ENCODE measurements at places on chromosomes 7 and 10.

GRCh38 chr7:101094791-101095375 lies 9.6 kb downstream of the TRIM56 start:
- no peak for DNase-seq

DNA sequence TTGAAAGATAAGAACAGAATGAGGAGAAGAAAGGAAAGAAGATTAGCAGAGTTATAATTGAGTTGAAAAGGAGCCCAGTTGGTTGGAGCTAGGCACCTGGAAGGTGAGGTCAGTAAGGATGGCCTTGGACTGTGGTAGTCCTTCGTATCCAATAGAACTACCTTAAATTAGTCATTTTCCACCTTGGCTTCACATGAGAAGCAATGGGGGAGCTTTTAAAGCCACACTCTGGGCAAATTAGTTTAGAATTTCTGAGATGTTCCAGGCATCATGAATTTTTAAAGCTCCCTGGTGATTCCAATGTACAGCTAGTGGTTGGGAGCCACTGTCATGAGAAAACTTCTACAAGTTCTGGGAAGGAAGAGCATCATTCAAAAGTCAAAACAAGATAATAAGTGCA lies 27.3 kb upstream of the CYP3A5 start:
- DNase-seq = no peak

DNA sequence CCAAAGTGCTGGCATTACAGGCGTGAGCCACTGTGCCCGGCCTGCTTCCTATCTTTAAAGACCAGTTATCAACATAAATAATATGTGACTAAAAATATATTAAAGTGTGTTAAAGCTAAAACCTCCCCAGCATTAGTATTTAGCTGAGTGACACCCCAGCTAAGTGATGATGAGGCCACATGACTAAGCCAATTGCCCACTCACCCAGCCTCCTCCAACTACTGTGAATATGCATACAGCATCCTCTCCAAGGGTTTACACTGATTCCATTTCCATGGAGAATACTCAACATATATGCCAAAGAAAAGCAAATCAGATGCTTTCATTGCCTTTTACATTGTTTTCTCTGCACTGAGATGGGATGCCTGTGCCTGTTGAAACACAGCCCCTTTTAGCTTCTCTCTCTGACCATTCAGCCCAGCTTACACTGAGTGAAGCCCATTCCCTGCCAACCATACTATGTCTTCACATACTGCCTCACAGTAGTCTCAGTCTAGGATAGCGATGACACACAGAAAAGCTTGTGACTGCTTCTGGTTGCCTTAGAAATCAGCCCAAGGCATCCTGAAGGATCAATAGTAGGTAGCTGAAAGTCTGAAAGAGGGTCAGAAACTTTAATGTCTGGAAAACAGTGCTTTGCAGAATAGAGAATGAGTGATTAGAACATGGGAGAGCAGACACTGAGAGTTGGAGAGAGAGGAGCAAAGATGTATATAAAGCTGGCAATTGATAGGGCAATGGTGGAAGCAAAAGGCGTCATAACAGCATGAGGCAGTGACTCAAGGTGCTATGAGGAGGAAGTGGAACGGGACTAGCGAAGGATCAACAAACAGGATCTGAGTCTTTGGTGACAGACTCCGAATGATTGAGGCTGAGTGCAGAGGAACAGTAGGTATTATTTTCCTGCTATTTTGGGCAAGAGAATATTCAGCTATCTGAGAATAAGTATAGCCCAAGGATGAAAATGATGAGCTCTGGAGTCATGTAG lies 19.8 kb upstream of the ATE1 start:
- no peak for DNase-seq

GRCh38 chr7:37320848-37321468 lies 127.7 kb downstream of the ELMO1 start:
- no peak for DNase-seq

DNA sequence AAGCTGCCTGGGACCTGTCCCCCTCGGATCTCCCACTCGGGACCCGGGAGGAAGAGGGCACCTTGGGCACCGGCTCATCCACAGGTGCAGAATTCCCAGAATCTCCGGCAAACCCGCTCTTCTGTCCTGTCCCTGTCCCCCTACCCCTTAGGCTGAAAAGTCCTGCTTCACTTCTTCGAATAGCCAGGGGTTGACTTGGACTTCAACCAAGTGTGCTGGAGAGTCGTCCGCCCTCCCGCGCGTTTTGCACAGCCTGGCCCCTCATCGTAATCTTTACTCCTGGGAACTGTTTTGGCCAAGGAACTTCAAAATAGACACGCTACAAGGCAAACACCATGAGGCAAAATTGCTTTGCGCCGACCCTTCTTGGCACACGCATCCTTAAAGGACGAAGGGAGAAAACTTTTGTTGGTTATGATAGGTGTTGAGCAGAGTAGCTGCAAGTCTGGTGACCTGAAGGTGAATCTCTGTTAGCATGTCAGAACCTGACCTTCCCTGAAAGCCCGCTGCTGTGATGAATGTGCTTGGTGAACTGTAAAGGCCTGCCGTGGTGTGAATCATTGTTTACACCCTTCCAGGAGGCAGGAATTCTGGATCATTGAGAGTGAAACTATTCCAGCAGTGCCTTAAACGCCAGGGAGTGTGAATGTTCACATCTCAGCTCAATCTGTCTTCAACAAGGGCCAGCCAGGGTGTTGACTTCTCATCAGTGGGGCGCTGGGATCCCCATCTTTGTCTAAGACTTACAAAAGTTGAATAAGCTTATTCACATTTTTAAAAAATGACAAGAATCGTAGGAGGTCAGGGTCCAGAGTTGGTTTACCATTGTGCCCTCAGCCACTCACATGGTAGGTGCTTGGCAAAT lies 589 bp upstream of the RAPGEF5 start:
- DNase-seq = no peak

DNA sequence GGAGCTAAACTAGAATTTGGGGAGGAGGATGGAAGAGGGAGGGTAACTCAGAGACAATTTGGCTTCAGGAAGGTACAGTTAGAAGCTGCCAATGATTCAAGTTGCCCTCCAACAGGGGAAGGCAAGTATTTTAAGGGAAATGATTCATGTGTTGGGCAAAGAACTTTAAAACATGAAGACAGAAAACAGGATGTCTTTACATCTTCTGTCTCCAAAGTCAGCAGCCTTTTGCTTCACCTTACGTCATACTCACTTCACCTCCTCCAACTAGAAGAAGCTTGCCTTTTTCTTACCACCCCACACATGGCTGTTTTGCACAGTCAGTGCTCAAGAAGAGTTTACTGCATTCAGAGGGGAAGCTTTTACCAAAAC lies 36.1 kb downstream of the PPP1R3C start:
- DNase-seq = no peak

GRCh38 chr10:7333961-7334641 lies 76.7 kb downstream of the SFMBT2 start:
- DNase-seq = no peak

DNA sequence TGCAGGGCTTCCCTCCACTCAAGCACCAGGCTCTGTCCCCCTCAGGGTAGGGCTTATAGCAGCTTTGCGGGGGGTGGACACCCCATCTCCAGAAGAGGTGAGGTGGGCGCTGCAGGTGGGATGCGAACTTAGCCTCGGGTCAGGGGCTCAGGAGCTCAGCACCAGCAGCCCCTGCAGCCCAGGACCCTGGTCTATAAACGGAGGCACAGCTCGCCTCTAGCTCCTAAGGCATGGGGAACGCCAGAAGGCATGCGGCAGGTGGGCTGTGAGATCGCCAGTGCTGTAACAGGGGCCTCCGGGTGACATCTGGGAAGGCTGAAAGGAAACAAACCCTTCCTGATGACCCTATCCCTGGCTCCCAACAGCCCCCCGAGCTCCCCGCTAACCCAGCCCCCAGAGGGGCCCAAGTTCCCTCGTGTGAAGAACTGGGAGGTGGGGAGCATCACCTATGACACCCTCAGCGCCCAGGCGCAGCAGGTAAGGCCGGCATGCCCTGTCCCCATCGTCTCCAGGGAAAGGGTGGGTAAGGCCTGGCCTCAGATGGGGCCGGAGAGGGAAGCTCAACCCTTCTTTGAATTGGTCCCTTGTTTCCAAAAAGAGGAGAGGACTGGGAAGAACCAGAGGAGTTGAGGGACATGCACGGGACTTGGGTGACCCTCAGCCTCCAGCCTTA lies 4.2 kb downstream of the NOS3 start:
- no peak for DNase-seq

GRCh38 chr10:102434394-102435132 lies 2.2 kb upstream of the CUEDC2 start:
- no peak for DNase-seq
